Calu3 (cell line): ENCODE measurements at places on chromosomes 12 and 14. TPM values are rescaled to one million over a fixed set of nuclear protein-coding genes. Genes with fewer than 3 reads are reported as not detected.

DNA sequence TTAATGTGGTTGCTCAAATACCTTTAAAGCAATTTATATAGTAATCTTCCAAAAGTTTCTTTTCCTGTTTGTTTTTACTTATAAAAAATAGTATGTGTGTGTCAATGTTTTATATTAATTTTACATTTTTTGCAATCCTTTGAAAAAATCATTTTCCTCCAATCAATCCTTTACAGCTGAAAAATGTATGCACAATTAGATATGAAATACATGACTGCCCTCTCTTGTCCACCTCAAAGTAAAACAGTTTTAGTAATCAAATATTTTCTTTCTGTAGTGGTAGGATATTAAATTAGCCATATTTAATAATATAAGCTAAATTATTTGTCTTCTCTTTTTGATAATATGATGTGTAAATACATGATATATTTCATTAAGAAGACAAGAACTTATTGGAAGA, 269.9 kb downstream of the ADAMTS20 start:
- DNase-seq, result no peak
- H3K4me3 ChIP-seq, result no peak overlapping the region
- no peaks in the 10 kb centered on the region for H3K36me3 ChIP-seq
- H3K27me3 ChIP-seq, result no peaks in the 10 kb centered on the region

DNA sequence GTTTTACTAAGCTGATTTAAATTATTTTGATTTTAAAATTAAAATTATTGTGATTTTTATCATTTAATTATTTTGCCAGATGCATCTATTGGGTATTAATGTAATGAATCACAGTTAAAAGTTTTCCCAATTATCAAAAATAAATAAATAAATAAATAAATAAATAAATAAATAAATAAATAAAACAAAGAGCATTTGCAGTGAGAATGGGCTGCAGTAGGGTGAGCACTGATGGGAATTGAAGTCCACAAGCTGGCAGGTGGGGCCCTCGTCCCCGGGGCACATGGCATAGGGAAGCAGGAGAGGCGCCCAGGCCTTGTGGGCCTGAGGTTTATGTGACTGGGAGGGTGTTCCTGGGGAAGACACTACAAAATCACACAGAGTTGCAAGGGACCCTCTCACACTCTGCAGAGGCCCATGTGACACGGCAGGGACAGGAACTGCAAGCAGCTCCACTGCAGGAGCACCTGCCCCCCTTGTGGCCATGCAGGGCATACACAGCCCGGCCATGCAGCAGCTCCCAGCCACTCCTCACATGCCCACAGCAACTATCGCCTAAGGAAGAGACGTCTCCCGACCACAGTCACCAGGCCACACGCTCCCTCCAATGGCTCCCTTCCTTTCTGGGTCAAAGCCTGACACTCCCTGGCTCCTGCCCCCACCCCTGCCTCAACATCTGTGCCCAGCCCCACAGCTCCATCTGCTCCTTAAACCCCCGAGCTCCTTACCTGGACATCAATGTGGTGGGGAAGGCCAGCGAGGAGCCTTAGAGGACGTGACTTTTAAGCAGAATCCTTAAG, 256.3 kb upstream of the SFSWAP start:
- H3K4me1 ChIP-seq, result no peaks in the 10 kb centered on the region
- peaks cover 81% of the 10 kb centered on the region for H3K27me3 ChIP-seq
- H3K4me3 ChIP-seq, result no peak overlapping the region
- H3K36me3 ChIP-seq, result no peaks in the 10 kb centered on the region
- no peak overlapping the region for H3K27ac ChIP-seq

GRCh38 chr14:98259881-98260280, 1012.1 kb downstream of the BCL11B start:
- H3K4me3 ChIP-seq, result no peak overlapping the region
- H3K27ac ChIP-seq, result no peak overlapping the region
- no peaks in the 10 kb centered on the region for H3K27me3 ChIP-seq
- no peaks in the 10 kb centered on the region for H3K36me3 ChIP-seq
- DNase-seq, result no peak

- no peaks in the 10 kb centered on the region for H3K36me3 ChIP-seq
- no peak for DNase-seq
- H3K27ac ChIP-seq, result no peak overlapping the region
- peaks cover 90% of the 10 kb centered on the region for H3K27me3 ChIP-seq
These were observed 61.7 kb upstream of the VRK1 start for GRCh38 chr14:96735526-96735925.

DNA sequence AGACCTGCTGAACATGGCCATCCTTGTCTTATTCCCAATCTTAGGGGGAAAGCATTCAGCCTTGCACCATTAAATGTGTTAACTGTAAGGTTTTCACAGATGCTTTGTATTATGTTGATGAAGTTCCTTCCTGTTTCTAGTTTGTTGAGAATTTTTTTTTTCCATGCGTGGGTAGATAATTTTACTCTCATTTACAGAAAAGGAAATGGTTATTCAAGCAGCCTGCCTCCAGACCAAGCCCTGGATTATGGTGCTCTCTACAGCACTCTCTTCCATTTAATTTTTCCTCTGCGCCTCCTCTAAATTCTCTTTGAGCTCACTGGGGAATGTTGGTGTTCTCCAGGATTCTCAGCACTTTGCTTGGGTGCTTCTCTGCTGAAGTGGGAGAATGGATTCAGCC, 179.3 kb upstream of the PZP start:
- H3K4me3 ChIP-seq, result no peak overlapping the region
- H3K4me1 ChIP-seq, result no peaks in the 10 kb centered on the region
- no peak overlapping the region for H3K27ac ChIP-seq
- H3K36me3 ChIP-seq, result no peaks in the 10 kb centered on the region
- DNase-seq, result no peak
- no peaks in the 10 kb centered on the region for H3K27me3 ChIP-seq

DNA sequence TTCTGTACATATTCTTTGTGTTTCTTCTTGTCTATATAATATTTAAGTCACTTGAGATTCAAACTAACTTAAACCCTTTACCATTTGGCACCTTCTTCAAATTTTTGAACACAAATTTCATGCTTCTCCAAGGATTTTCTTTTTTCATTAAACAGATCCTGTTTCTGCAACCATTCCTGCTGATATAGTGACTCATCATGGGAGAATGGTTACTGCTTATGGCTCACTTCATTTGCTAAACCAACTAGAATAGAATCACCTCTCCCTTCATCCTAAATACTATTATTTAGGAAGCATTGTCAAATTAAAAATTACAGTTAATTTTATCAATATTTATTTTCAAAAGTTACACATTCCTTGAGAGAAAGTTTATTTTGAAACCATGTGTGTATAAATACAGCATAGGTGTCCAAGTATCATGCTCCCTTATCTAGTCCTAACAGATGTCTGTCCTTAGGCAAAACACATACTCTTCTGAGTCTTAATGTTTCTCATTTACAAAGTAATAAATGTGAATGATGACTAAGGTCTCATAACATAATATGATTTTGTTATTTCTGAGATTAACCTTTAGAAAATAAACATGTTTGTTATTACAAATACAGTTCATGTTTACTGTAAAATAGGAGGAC, 40.7 kb downstream of the PLCZ1 start:
- no peaks in the 10 kb centered on the region for H3K27me3 ChIP-seq
- no peak overlapping the region for H3K4me3 ChIP-seq
- DNase-seq, result no peak
- no peaks in the 10 kb centered on the region for H3K4me1 ChIP-seq

DNA sequence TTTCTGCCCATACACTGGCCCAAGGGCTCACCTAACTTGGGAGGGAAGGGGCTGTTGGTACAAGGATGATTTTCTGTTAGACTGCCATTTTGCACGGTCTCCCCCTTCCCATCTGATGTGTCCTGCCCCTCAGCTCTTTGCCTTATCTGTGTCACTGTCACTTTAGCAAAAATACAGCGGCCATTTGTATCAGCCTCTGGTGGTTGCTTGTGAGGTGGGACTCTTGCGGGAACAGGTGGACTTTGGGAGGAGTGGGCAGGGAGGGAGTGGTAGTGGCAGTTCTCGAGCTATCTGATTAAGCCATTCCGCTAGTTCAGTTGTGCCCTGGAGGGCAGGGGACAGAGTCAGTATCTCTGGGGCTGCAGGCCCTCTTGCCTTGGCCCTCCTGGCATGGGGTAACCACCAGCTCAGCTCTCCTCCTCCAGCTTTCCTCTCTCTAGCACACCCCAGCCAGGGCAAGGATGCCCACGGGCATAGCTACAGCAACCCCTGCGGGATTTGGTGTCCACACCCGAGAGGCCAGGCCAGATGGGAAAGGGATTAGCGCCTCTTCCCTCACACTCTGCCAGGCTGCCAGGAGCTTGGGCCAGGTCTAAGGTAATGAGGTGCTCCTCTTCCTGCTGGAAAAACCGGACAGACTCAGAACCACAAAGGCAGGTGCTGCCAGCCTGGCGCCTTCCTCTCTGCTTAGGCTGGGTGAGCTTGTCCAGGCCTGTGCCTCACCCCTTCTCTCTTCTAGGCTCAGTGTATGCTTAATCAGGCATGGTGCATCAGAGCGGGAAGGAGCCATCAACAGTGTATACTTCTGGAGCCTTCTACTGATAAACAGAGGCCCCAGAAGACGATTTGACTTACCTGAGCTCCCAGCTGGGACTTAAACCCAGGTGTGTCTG, 8.7 kb downstream of the SLC48A1 start:
- peaks cover 12% of the 10 kb centered on the region for H3K36me3 ChIP-seq
- H3K4me1 ChIP-seq, result no peaks in the 10 kb centered on the region
- H3K4me3 ChIP-seq, result no peak overlapping the region

GRCh38 chr14:72666610-72667009, 227.3 kb downstream of the DPF3 start:
- peaks cover 33% of the 10 kb centered on the region for H3K4me1 ChIP-seq
- H3K27me3 ChIP-seq, result no peaks in the 10 kb centered on the region
- peak overlapping the region; percentile 56 for H3K27ac ChIP-seq
- H3K36me3 ChIP-seq, result no peaks in the 10 kb centered on the region
- H3K4me3 ChIP-seq, result no peak overlapping the region

GRCh38 chr14:68609012-68609411, 183.9 kb downstream of the ZFP36L1 start:
- H3K27me3 ChIP-seq, result no peaks in the 10 kb centered on the region
- no peak overlapping the region for H3K27ac ChIP-seq
- no peak overlapping the region for H3K4me3 ChIP-seq
- no peak for DNase-seq
- H3K36me3 ChIP-seq, result no peaks in the 10 kb centered on the region

DNA sequence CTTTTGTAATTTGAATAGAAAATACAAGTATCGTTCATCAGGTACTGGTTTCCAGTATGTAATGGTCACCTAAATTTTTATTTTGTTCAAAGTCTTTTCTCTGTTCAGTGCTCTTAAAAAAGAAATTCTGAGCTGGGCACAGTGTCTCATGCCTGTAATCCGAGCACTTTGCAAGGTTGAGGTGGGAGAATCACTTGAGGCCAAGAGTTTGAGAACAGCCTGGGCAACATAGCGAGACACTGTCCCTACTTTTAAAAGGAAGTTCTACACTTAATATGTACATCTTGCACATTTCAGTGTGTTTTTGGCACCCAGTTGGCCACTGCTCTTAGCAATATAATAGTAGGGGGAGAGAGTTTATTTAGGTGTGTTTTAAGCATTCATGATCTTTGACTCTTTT, 27.9 kb downstream of the PCNX1 start:
- H3K4me3 ChIP-seq, result peak overlapping the region; percentile 33
- H3K27ac ChIP-seq, result no peak overlapping the region
- H3K27me3 ChIP-seq, result no peaks in the 10 kb centered on the region

GRCh38 chr12:100404769-100405407, 48.0 kb downstream of the SLC17A8 start:
- H3K27me3 ChIP-seq, result no peaks in the 10 kb centered on the region
- no peak overlapping the region for H3K27ac ChIP-seq
- peaks cover 28% of the 10 kb centered on the region for H3K4me1 ChIP-seq
- H3K4me3 ChIP-seq, result no peak overlapping the region
- H3K36me3 ChIP-seq, result no peaks in the 10 kb centered on the region

DNA sequence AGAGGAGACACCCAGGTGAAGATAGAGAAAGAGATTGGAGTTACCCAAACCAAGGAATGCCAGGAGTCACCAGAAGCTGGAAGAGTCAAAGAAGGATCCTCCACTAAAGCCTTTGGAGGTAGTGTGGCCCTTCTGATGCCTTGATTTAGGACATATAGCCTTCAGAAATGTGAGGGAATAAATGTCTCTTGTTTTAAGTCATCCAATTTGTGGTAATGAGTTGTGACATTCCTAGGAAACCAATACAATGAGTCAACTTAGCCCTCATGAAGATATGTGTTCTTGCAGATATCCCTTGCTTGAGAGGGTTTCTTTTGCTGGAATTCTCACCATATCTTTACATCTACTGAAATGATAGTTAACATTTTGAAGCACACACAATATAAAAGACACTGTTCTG, 58.8 kb downstream of the CCER1 start:
- H3K36me3 ChIP-seq, result no peaks in the 10 kb centered on the region
- peak overlapping the region; percentile 17 for H3K27ac ChIP-seq
- H3K27me3 ChIP-seq, result no peaks in the 10 kb centered on the region
- DNase-seq, result no peak
- no peak overlapping the region for H3K4me3 ChIP-seq
- no peaks in the 10 kb centered on the region for H3K4me1 ChIP-seq

DNA sequence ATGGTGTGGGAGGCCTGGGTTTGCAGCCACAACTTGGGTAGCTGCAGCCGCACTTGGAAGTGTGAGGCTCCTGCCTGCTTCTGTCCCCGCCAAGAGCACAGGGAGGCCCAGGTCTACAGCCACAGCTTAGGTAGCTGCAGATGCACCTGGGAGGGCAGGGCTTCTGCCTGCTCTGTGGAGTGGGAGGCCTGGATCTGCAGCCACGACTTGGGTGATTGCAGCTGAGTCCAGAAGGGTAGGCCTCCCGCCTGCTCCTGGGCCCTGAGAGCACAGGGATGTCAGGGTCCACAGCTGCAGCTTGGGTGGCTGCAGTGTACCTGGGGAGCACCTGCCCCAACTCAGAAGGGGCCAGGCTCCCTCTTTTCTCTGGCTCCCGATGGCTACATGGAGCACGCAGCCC, 287.3 kb downstream of the AEBP2 start:
- no peak overlapping the region for H3K27ac ChIP-seq
- no peak for DNase-seq
- no peaks in the 10 kb centered on the region for H3K36me3 ChIP-seq
- H3K27me3 ChIP-seq, result no peaks in the 10 kb centered on the region
- no peaks in the 10 kb centered on the region for H3K4me1 ChIP-seq

GRCh38 chr14:68938271-68939150, 40.6 kb downstream of the ACTN1 start:
- peaks cover 65% of the 10 kb centered on the region for H3K36me3 ChIP-seq
- peak; percentile 73 for DNase-seq
- peaks cover 65% of the 10 kb centered on the region for H3K4me1 ChIP-seq
- H3K4me3 ChIP-seq, result peak overlapping the region; percentile 40

GRCh38 chr12:43099691-43100163, 452.3 kb downstream of the ADAMTS20 start:
- H3K4me3 ChIP-seq, result no peak overlapping the region
- H3K4me1 ChIP-seq, result peaks cover 8% of the 10 kb centered on the region
- no peak for DNase-seq
- no peak overlapping the region for H3K27ac ChIP-seq

- peaks cover 5% of the 10 kb centered on the region for H3K36me3 ChIP-seq
- H3K4me1 ChIP-seq, result no peaks in the 10 kb centered on the region
- H3K4me3 ChIP-seq, result no peak overlapping the region
- no peak for DNase-seq
- H3K27ac ChIP-seq, result no peak overlapping the region
These were observed 37.1 kb downstream of the TGFB3 start for GRCh38 chr14:75944607-75945241.

FOXG1 gene
- not detected in 2 replicates for total RNA-seq

TSPAN19 gene
- not detected in 2 replicates for total RNA-seq

INHBE gene
- total RNA-seq, result 0.38 and 0.64 TPM in 2 replicates
